ENCODE measurements at places on chromosomes 5 and 9. TPM values are rescaled to one million over a fixed set of nuclear protein-coding genes. Genes with fewer than 3 reads are reported as not detected.

GRCh38 chr5:160211352-160211751 lies 18.0 kb upstream of the FABP6 start:
- H3K4me3 ChIP-seq, result no peak overlapping the region
- H3K27ac ChIP-seq, result no peak overlapping the region
- H3K36me3 ChIP-seq, result no peaks in the 10 kb centered on the region
- no peaks in the 10 kb centered on the region for H3K27me3 ChIP-seq
- DNase-seq, result no peak
- H3K4me1 ChIP-seq, result no peaks in the 10 kb centered on the region

DNA sequence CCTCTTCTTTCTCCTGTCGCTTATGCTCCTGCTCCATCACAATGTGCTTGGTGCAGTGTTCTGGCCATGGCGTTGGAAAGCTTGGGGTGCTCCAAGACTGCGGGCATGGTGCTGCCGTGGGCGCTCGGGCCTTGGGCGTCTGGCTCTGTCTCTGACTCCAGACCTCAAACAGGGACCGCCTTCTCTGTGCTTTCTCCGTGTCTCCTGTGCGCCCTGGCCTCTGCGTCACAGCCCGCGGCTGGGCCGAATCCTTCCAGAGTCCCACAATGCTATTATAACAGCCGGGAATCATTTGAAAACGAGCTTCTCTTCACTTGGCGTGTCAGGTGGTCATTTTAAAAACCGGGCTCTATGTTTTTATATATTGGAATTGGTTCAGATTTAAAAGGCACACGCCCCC lies 32.4 kb upstream of the PUM3 start:
- no peak for DNase-seq
- H3K27me3 ChIP-seq, result peaks cover 18% of the 10 kb centered on the region
- peaks cover 2% of the 10 kb centered on the region for H3K4me1 ChIP-seq
- no peak overlapping the region for H3K27ac ChIP-seq
- no peaks in the 10 kb centered on the region for H3K36me3 ChIP-seq
- no peak overlapping the region for H3K4me3 ChIP-seq

GRCh38 chr5:147576646-147577535 lies 67.0 kb upstream of the DPYSL3 start:
- DNase-seq, result no peak
- H3K27me3 ChIP-seq, result peaks cover 3% of the 10 kb centered on the region
- no peak overlapping the region for H3K4me3 ChIP-seq

DNA sequence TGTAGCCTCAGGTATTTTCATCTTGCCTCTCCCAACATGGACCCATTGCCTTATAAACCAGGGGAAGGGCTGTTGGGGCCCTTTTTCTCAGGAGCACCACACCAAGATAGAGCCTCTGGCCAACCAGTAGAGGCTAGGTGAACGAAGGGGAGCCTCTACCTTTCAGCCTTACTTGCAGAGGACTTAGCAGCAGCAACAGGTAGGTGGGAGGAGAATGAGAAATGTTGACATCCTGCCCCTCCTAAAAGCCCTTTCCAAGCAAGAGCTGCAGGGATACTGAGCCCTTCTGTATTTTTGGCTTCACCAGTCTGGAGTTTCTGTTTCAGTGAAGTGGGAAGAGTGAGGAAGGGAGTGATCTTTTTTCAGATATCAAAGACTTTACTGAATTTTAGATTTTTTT lies 77.4 kb downstream of the MTREX start:
- no peak for DNase-seq
- H3K36me3 ChIP-seq, result peaks cover 73% of the 10 kb centered on the region
- H3K4me3 ChIP-seq, result no peak overlapping the region
- no peaks in the 10 kb centered on the region for H3K4me1 ChIP-seq

GRCh38 chr5:112257005-112257404 lies 162.1 kb downstream of the EPB41L4A start:
- peaks cover 11% of the 10 kb centered on the region for H3K27me3 ChIP-seq
- no peak overlapping the region for H3K27ac ChIP-seq
- H3K36me3 ChIP-seq, result no peaks in the 10 kb centered on the region
- no peak overlapping the region for H3K4me3 ChIP-seq
- no peak for DNase-seq

DNA sequence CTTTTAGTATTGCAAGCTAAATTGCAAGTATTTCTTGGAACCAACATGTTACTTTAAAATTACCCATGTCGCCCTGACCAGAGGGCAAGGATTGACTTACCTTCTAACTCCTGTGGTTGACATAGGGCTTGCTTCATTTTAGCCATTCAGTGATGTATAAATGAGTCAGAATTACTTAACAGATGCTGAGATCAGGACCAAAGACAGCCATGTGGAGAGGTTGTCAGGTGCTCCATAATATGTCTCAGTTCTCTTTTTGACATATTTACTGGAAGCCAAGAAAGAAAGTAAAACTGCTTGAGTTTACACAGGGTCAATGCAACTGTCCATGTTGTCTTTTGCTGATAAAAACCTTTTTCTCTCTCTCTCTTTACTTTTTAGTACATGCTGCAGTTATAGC lies 33.2 kb downstream of the F2RL2 start:
- no peak for DNase-seq
- H3K27ac ChIP-seq, result no peak overlapping the region
- H3K4me1 ChIP-seq, result no peaks in the 10 kb centered on the region
- no peak overlapping the region for H3K4me3 ChIP-seq

- H3K4me1 ChIP-seq, result peaks cover 15% of the 10 kb centered on the region
- H3K27me3 ChIP-seq, result peaks cover 36% of the 10 kb centered on the region
- DNase-seq, result no peak
Observed at GRCh38 chr9:97502984-97503861, 1.8 kb downstream of the TMOD1 start.

- no peaks in the 10 kb centered on the region for H3K4me1 ChIP-seq
- H3K27ac ChIP-seq, result no peak overlapping the region
- H3K27me3 ChIP-seq, result no peaks in the 10 kb centered on the region
- no peak for DNase-seq
Observed at GRCh38 chr5:41408676-41409443, 101.5 kb downstream of the PLCXD3 start.

GRCh38 chr9:115328228-115328627 lies 210.3 kb upstream of the TNC start:
- no peaks in the 10 kb centered on the region for H3K4me1 ChIP-seq
- peaks cover 12% of the 10 kb centered on the region for H3K27me3 ChIP-seq
- no peaks in the 10 kb centered on the region for H3K36me3 ChIP-seq
- no peak overlapping the region for H3K4me3 ChIP-seq
- no peak for DNase-seq
- H3K27ac ChIP-seq, result no peak overlapping the region

GRCh38 chr5:109005297-109006009 lies 257.8 kb downstream of the FER start:
- no peak overlapping the region for H3K4me3 ChIP-seq
- H3K27me3 ChIP-seq, result no peaks in the 10 kb centered on the region
- DNase-seq, result no peak

- H3K4me3 ChIP-seq, result no peak overlapping the region
- peaks cover 2% of the 10 kb centered on the region for H3K36me3 ChIP-seq
- H3K4me1 ChIP-seq, result peaks cover 15% of the 10 kb centered on the region
- H3K27me3 ChIP-seq, result peaks cover 73% of the 10 kb centered on the region
- DNase-seq, result no peak
Observed at GRCh38 chr5:176816791-176817347, 6.5 kb downstream of the UNC5A start.

GRCh38 chr5:39461007-39461682 lies 36.4 kb upstream of the DAB2 start:
- peaks cover 53% of the 10 kb centered on the region for H3K27me3 ChIP-seq
- no peak for DNase-seq
- H3K4me1 ChIP-seq, result no peaks in the 10 kb centered on the region
- H3K27ac ChIP-seq, result no peak overlapping the region
- no peak overlapping the region for H3K4me3 ChIP-seq

DNA sequence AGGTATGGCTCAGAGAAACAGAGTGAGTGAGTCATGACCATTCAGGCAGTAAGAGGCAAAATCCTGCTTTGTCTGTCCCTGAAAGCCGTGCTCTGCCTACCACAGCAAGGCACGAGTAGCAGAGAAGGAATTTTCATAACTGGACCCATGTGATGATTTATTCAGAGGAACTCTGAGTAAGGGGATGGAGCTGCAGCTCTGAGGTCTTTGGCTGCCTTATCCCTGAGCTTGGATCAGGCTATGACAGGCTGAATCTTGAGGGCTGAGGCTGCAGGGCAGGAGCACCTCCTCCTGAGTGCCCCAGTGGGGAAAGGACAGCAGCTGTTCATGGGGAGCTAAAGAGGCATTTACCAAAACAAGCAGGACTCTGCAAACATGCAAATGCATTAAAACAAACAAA lies 183.4 kb downstream of the PAPPA start:
- no peaks in the 10 kb centered on the region for H3K36me3 ChIP-seq
- H3K4me3 ChIP-seq, result no peak overlapping the region
- H3K27ac ChIP-seq, result no peak overlapping the region
- H3K4me1 ChIP-seq, result no peaks in the 10 kb centered on the region

DNA sequence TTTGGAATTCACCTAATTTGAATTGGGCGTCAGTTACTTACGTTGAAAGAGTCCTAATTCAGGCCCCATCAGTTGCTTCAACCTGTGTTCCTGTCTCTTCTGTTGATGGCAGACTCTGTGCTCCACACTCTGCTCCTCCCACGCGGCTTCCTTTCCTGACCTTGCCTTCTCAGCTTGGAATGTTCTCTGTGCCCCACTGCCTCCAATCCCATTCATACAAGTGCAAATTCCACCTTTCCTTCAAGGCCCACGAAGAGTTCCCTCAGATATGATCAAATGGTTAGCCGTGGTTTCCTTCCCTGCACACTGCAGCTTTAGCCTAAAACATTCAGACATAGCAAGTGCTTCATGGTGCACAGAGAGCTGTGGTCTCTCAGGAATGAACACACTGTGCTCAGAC lies 65.7 kb downstream of the SREK1 start:
- peak overlapping the region; percentile 27 for H3K27ac ChIP-seq
- no peaks in the 10 kb centered on the region for H3K27me3 ChIP-seq

DNA sequence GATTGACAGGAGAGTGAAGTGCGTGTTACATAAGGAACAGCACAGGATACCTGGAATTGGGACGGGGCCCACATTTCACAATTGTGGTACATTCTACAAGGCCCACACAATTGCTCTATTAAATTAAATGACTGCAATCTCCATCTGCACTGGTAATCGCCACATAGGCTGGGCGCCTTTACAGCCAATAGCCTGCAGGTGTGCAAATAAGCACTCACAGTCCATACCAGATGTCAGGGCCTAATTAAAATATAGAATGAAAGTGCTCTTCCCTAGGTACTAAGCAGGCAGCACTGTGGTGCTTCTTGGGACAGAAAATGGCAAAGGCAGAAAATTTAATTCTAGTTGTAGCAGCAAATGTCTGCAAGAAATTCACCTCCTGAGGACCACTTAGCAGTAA lies 82.7 kb downstream of the ATP10B start:
- H3K36me3 ChIP-seq, result no peaks in the 10 kb centered on the region
- H3K27me3 ChIP-seq, result peaks cover 6% of the 10 kb centered on the region
- H3K27ac ChIP-seq, result no peak overlapping the region
- no peaks in the 10 kb centered on the region for H3K4me1 ChIP-seq
- no peak for DNase-seq

- no peaks in the 10 kb centered on the region for H3K36me3 ChIP-seq
- no peak for DNase-seq
- H3K4me3 ChIP-seq, result no peak overlapping the region
- H3K27ac ChIP-seq, result no peak overlapping the region
- no peaks in the 10 kb centered on the region for H3K4me1 ChIP-seq
Observed at GRCh38 chr9:18207735-18208134, 266.2 kb upstream of the ADAMTSL1 start.

- no peaks in the 10 kb centered on the region for H3K36me3 ChIP-seq
- H3K27ac ChIP-seq, result peak overlapping the region; percentile 31
- H3K4me3 ChIP-seq, result no peak overlapping the region
- peaks cover 5% of the 10 kb centered on the region for H3K4me1 ChIP-seq
- peaks cover 17% of the 10 kb centered on the region for H3K27me3 ChIP-seq
- no peak for DNase-seq
Observed at GRCh38 chr5:71782393-71782770, 63.3 kb downstream of the CARTPT start.

DNA sequence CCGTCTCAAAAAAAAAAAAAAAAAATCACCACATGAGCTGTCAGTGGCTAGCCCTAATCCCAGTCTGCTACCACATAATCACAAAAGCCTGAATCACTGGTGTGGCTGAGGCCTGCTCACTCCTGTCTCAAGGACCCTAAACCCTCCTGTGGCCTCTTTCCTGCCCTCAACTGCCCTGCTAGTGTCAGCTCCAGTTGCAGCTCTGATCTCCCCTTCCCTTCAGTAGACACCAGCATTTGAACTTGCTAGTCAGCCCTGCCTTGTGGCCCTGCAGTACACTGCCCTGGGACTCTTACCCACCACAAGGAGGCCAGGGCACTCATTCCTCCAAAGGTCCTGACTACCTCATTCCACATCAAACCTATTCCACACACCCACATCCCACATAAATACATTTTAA lies 9.5 kb upstream of the P4HA2 start:
- H3K4me1 ChIP-seq, result no peaks in the 10 kb centered on the region
- H3K27ac ChIP-seq, result no peak overlapping the region
- H3K36me3 ChIP-seq, result no peaks in the 10 kb centered on the region
- no peak for DNase-seq

GRCh38 chr9:18805386-18805785 lies 227.6 kb downstream of the SAXO1 start:
- H3K27me3 ChIP-seq, result peaks cover 1% of the 10 kb centered on the region
- no peaks in the 10 kb centered on the region for H3K4me1 ChIP-seq
- H3K4me3 ChIP-seq, result no peak overlapping the region
- H3K36me3 ChIP-seq, result no peaks in the 10 kb centered on the region
- no peak overlapping the region for H3K27ac ChIP-seq

DNA sequence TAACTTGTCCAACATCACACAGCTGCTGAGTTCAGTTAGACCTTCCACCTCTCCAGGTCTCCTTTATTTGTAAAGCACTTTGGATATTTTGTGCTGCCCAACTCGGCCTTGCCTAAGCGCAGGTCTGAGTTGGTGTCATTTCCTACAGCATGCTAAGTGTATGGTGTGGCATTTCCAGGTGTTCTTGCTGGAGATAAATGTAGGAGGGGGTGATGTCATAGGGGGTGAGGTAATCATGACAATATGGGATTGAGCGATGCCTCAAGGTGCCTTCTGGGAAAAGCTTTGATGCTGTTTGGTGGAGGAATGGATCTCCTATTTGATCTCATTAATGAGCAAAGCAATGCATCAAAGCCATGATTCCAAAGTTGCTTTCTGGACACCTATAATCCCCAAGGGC lies 32.3 kb upstream of the NEURL1B start:
- H3K36me3 ChIP-seq, result no peaks in the 10 kb centered on the region
- H3K27me3 ChIP-seq, result peaks cover 21% of the 10 kb centered on the region
- no peak overlapping the region for H3K27ac ChIP-seq

GRCh38 chr9:107054146-107054545 lies 191.2 kb downstream of the ZNF462 start:
- H3K4me3 ChIP-seq, result no peak overlapping the region
- no peak overlapping the region for H3K27ac ChIP-seq
- H3K4me1 ChIP-seq, result no peaks in the 10 kb centered on the region

LHX3 gene
- not detected for total RNA-seq

PCDHA10 gene
- not detected for total RNA-seq

SPDL1 gene
- total RNA-seq, result 15.2 TPM

ENTREP1 gene
- not detected for total RNA-seq

KIF3A gene
- total RNA-seq, result 15.1 TPM

EIF4EBP3 gene
- total RNA-seq, result 24.5 TPM

RIOK2 gene
- 42.7 TPM for total RNA-seq

FYB1 gene
- 579 TPM for total RNA-seq

BTNL8 gene
- not detected for total RNA-seq
